ENCODE measurements at places on chromosomes 7 and 10.

DNA sequence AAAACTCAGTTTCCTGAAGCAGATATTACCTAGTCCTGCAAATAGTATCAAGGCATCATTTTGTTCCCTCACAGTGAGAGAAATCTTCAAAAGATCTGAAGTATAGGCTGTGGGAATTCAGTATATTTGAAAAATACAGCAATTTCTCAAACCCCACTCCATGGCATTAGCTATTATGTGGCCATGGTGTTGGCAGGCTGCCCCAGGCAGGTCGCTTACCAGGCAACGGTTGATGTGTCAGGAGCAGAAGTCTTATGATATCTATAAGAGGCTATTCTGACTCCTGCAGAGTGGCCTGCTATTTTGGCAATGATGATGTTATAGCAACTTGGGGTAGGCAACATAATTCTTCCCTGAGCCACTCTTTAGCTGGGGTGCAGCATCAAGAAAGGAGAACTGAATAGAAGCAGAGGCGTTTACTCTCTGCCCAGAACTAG, 187.9 kb downstream of the PLXDC2 start:
- DNase-seq = no peak

- no peak for DNase-seq
Observed at GRCh38 chr7:75948179-75948578, 33.2 kb downstream of the POR start.

DNA sequence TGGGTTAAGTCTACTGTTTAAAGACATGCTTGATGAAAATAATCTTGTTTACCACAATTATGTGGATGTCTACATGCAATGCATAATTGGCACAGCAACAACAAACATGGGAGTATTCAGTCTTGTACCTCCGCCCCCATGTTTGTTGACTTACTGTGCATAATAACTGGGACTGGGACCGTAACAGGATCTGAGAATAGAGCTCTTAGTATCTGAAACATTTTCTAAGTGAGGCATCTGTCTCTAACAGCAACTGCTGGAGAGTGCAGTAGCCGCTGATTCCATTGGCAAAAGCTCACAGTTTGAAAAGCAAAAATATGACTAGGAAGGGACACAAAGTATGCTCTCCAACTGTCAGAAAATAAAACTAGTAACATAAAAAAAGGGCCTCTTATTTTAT, 61.6 kb downstream of the ENO4 start:
- no peak for DNase-seq

- no peak for DNase-seq
Observed at GRCh38 chr10:94150541-94151184, 156.9 kb downstream of the PLCE1 start.

DNA sequence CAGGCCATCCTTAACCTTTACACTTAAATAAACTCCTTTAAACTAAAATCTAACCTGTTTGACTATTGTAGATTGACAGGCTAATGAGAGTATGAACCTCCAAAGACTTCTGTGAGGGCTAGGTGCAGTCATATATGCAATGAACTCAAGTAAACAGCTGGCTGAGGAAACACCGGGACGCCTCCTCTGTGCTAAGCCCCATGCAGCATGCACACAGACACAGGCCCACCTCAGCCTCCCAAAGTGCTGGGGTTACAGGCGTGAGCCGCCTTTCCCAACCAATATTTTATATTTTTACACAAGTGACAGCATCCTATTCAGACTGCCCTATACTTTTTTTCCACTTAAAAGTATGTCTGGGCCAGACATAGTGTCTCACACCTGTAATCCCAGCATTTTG, 1.5 kb upstream of the FXYD4 start:
- no peak for DNase-seq

GRCh38 chr10:88082806-88083596, 219.6 kb downstream of the PTEN start:
- no peak for DNase-seq

GRCh38 chr10:33812586-33812985, 478.1 kb upstream of the NRP1 start:
- no peak for DNase-seq
